ENCODE measurements at places on chromosomes 1 and 21. TPM values are rescaled to one million over a fixed set of nuclear protein-coding genes. Genes with fewer than 3 reads are reported as not detected.

PLEKHA6 gene
- polyA plus RNA-seq: 25.5 TPM

CR1L gene
- not detected for polyA plus RNA-seq

ODR4 gene
- 32.6 TPM for polyA plus RNA-seq

OLFM3 gene
- polyA plus RNA-seq: 8.9 TPM

PRAMEF6 gene
- polyA plus RNA-seq: not detected

KIF14 gene
- 0.69 TPM for polyA plus RNA-seq

IL19 gene
- not detected for polyA plus RNA-seq

CD1E gene
- not detected for polyA plus RNA-seq

S100A12 gene
- not detected for polyA plus RNA-seq

ACTN2 gene
- 6.1 TPM for polyA plus RNA-seq

Measured in neural cell (in vitro differentiated cells).